ENCODE measurements at places on chromosomes 3 and 15. TPM values are rescaled to one million over a fixed set of nuclear protein-coding genes. Genes with fewer than 3 reads are reported as not detected.

The MGLL gene
- 2.1 TPM for total RNA-seq

The NMNAT3 gene
- total RNA-seq = 3.4 TPM

DNA sequence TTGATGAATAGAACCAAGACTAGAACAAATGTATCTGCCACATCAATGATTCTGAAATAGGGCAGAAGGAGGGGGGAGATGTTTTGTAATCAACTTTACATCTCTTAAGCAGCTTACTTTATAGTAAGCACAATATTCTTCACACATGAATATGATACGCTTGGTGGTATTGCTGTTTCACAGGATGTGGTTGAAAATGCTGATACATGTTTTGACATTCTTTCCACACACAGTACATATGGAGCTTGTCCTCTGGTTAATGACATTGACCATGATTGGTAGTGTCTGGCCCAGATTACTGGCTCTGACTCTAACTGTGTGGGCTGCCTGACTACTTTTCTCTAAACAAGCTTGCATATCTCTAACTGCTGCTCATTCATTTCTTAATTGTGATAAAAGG is 168.9 kb downstream of the KLHL25 start:
- DNase-seq = peak; percentile 73

DNA sequence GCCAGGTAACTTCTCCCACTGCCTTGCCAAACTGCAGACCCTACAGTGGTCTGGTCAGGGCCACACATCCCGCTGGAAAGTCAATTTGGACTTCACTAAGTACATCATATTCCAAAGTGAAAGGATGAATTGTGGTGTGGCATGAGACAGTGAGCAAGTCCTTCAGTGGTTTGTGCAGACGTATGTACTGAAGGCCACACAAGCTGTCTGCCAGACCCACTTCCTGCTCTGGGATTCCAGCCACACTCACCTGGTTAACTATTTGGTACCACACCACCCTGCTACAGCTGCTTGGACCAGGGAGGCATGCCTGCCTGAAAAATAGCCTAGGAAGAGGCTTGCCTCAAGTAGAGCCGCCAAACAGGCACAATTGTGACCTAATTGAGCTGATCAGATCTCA is 94.1 kb upstream of the STRIT1 start:
- no peak for DNase-seq

DNA sequence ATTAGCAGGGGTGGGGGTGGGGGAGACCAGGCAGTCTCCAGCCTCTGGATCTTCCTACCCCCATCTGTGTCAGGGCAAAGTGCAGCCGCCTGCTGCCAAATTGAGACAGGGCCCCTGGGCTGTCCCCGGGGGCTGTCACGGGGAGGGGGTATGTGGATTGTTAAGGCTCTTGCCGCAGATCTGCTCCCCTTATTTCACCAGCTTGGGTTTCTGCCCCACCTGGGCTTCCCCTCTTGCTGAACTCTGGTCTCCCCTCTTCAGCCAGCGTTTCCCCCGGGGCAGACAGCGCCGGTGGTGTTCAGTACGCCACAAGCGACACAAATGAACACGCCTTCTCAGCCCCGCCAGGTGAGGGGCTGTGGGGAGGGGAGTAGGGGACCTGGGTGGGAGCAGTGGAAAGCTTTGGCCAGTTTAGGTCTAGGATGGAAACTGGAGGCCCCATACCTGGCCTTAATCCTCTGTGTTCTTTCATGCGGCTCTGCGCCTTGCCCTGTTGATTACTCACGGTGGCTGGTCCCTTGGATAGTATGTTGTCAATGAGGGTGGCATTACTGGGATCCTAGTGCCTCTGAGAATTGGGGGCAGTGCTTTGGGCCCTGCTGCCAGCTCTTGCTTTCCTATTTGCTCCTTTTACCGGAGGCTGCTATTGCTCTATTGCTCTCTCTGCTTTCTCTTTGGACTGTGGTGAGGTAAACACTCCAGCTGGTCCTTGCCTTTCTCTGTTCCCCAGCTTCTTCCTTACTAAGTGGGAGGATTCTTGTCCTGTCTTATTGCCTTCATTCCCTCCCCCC is 1.7 kb downstream of the EIF4G1 start:
- no peak for DNase-seq

DNA sequence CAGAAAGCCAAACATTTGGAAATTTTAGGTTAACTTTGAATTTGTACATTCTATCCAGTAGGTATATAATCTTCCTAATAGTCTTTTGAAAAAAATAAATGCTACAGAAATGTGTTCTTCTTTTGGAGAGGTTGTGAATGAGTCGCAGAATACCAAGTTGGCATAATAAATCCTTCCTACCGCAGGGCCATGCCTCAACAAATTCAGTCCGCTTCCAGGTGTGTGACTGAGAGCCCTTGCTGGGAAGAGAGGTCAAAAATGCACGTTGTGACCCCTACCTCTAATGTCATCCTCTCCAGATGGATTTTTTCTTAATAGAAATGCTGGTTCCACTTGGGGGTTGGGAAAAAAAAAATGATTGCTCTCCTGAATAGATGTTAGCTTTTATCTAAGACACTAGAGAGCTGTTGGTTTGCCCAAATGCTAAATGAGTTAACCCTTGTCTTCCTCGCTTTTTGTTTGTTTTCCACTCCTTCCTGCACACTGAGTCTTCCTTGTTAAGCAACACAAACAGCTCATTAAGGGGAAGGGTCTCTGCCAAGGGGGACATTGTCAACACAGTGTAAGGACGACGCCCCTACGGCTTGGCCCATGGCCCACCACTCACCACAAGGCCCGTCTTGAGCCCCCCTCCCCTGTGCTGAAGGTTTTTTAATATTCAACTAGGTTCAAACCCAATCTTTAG is 33.9 kb downstream of the RLBP1 start:
- no peak for DNase-seq

DNA sequence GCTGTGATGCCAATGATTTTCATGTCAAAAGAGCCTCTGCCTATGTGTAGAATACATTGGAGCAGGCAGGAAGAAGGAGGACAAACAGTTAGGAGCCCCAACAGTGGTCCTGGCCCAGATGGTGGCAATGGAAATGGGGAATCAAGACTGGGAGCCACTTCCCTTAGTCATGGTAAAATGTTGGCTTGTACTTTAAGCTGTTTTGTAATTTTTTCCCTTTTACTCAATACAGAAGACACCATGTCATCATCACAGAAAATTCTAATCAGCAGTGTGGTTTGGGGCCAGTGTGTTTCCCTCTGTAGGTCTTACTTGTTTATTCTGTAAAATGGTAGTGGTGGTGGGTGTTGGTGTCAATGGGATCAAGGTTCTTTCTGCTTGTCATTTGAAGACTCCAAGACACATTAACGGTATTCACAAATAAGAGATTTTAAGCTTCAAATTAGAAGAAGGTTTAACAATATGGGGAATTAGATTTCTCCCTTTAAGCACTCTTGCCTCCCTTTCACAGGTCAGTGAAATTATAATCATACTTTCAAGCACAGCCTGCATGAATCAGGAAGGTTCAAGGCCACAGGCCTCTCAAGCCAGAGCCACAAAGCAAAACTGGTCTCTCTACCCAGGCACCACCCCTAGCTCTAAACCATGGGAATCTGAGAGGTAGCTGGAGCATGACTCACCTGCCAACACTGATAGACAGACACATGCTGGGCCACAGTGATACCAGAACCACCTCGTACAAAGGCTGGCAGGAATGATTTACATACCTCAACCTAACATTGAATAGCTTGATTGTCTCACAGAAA is 24.9 kb downstream of the SIAH2 start:
- no peak for DNase-seq

DNA sequence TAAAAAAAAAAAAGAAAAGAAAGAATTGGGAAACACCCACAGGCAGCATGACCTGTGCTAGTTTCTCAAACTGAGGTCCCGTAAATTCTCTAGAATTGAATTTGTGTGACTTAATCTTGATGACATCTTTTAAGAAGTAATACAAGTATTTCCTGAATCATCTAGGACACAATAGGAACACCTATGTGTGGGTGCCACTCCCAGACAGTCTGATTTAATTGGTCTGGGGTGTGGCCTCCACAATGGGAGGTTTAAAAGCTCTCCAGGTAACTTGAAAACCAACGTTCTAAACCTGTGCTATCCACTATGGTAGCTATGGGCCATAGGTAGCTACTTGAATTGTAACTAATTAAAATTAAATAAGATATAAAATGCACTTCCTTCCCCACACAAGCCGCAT is 28.1 kb downstream of the CFAP92 start:
- DNase-seq = no peak

DNA sequence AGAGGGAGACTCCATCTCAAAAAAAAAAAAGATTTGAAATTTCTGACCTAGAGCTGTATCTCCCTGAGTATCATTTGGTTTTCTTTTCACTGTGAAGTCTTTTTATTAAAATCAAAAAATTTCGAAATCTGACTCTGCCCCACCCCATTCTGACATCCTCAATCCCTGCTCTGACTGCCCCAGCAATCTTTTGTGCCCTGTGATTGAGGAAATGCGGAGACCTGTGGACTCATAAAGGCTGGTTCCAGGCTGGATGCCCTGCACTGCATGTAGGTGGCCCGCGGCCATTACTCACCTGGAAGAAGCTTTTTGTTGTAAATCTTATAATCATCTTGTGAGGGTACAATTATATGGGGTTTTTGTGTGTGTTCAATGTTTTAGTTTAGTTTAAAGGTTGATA is 147.3 kb upstream of the SEMA6D start:
- DNase-seq = no peak

- DNase-seq = no peak
Measured at GRCh38 chr15:50496692-50497091, 49.8 kb downstream of the USP50 start.

DNA sequence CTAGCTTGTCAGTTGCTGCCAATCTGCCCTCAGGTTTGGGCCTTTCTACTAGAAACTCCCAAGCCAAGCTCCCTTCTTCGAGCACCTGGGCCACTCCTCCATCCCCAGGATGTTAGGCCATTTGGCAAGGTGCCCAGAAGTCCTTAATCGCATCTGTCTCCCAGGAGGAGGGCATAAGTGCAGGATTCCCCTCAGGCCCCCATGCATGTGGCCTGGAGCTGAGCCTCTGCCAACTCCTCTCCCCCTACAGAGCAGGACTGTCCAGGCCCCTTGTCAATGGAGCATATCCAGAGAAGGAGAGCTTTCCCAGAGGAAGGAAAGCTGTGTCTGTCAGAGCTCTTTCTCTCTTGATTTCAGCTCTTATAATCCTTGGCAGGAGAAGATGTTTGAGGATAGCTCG is 182.6 kb upstream of the ROPN1 start:
- DNase-seq = no peak

GRCh38 chr3:21754839-21755238 is 3.8 kb upstream of the ZNF385D start:
- no peak for DNase-seq

- no peak for DNase-seq
Measured at GRCh38 chr3:107432646-107433045, 55.4 kb downstream of the CCDC54 start.

DNA sequence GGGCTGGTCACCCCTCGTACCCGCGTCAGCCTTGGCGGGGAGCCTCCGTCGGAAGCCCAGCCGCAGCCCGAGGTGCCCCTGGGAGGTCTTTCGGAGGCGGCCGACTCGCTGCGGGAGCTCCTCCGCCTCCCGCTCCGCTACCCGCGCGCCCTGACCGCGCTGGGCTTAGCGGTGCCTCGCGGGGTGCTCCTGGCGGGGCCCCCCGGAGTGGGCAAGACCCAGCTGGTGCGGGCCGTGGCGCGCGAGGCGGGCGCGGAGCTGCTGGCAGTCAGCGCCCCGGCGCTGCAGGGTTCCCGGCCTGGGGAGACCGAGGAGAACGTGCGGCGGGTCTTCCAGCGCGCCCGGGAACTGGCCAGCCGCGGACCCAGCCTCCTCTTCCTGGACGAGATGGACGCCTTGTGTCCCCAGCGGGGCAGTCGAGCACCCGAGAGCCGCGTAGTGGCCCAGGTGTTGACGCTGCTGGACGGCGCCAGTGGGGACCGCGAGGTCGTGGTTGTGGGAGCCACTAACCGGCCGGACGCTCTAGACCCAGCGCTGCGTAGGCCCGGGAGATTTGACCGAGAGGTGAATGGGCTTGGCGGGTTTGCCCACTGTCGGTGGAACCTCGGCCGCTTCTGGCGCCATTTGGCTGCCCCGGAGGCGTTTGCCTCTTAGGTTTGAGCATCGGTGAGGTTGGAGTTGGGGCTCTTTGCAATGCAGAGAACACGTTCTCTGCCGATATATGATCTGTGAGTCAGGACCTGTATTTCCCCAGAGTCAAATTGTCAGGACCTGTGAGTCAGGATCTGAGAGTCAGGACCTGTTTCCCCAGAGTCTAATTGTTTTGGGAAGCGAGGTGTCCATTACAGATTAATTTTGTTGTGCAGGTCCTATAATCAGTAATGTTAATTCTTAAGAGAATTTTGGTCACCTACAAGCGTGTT is 24.9 kb upstream of the GATM start:
- DNase-seq = peak; percentile 63
